ENCODE measurements at places on chromosomes 11 and 22.

DNA sequence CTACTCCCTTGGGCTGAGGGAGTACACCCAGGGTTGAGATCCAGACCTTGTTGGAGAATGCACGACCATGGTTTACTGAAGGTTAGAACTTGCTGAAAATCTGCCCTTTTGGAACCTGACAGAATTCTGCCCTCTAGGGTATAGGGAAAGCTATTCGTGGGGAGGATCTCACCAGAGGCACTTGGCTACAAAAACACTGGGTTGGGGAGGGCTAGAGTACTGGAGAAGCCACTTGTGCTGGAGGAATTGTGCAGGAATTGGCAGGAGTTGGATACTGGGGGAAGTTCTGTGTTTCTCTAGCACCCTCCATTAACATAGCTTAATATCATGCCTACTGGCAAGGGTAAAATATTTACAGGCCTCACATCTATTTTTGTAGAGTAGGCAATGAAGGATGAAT lies 55.8 kb downstream of the PPME1 start:
- DNase-seq: no peak

DNA sequence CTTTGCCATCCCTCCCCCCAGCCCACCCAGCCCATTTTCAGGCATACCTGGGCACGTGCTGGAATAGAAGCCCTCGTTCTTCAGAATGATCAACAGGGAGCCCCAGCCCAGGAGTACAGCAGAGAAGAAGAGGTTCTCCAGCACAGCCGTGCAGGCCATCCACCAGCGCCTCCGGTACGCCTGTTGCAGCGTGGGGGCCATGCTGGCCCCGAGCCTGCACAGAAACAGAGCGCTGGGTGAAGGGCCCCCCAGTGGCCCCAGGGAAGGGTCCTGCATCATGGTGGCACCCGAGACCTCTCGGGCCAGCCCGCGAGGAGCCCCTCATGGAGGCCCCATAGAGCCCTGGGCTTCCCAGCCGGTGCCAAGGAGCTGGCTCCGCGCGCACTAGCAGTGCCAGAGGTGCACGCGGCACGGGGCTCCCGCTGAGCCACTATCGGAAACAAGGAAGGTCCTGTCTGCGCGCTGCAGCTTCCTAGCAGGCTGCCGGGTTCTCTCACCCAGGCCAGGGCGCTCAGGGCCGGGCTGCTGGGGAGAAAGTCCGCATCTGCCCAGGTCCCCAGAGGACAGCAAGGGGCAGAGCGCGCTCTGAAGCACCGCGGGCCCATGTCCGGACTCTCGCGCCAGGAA lies 1.5 kb downstream of the SLC43A1 start:
- no peak for DNase-seq

DNA sequence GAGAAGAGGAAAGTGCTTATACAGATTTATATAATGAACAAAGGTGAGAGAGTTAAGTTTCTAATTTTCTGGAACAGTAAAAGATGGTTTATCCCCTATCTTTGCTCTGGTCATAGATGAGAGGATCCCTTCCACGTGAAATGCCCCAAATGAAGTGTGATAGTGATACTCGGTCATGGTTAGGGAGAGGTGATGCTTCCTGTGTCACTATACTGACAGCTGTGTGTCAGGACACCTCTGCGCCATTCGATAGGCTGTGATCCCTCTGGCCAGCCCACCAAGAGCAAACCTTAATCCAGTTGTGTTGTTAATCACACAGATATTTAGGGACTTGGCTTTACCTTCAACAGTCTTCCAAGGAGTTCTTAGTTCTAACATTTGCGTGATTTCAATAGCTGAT lies 57.7 kb downstream of the NCAM1 start:
- no peak for DNase-seq

GRCh38 chr11:73366265-73366610 lies 10.0 kb upstream of the RELT start:
- DNase-seq: no peak

- no peak for DNase-seq
Observed at GRCh38 chr11:117300283-117300663, 9.1 kb downstream of the BACE1-AS start.

DNA sequence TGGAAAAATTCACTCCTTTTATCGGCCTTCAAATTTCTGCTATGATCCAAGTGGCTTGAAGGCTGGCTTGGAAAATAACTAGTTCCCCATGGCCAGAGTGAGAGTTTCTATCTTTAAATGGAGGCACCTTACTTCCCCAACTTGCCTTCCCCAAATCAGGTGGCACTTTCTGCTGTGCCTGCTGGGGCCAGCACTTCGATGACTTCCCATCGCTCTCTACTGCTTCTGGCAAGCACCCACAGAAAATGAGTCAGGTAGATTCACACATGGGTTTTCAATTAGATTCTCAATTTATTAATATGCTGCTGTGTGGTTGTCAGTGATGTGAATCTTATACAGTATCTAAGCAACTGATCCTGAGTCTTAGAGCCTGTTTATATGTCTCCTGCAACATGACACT lies 398.8 kb upstream of the RAG2 start:
- DNase-seq: no peak

DNA sequence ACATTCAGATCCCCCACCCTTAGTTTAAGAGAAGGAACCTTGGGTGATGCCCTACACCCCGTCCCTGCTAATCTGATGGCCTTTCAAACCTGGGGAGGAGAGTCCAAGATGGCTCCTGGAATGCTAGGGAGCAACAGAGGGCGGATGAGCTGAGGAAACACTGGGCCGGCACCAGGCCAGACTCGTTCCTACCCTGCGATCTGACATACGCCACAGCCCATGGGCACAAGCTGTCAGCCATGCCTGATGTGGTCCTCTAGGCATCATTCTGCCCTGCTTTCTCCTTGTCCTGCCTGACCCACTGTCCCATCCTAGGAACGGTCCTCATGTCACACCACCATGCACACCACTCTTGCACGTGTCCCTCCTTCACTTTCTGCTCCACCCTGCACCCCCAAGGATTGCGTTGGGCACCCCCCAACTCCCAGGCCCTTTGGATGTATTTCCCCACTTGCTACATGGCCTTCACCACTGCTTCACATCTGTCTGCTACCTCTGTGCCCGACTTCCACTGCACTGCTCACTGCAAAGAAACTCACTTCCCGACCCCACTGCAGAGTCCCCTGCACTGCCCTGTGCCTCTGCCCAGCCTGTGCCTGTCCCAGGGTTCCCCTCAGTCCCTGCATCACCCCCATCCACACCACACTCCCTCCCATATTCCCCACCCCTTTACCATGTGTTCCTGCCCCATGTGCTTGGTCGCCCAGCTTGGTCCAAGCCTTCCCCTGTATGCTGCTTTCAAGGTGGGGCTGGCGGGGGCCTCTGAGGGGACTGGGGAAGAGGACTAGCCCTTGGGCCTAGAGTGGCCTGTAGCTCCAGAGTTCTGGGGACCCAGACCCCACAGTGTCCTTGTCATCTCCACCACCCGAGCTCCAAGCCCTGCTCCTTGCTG lies 29.2 kb downstream of the USP35 start:
- no peak for DNase-seq

DNA sequence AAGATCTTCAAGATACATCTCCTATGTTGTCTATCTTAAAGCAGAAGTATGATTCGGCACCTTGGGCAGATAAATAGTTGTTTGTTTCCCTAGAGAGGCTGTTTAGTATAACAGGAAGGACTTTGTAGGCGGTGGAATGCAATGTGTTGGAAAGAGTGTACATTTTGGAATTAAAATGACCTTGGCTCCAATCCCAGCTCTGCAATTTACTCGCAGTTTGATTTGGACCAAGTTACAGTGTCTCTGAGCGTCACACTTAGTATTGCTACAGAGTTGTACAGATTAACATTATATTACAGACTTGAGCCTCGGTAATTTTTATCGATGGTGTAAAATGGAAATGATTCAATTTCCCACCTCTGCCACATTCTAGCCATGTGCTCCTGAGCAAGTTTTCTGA lies 265.3 kb downstream of the OPCML start:
- DNase-seq: no peak
